ENCODE measurements at places on chromosomes 16 and 17.

GRCh38 chr16:23222929-23223328 lies 40.4 kb downstream of the SCNN1G start:
- DNase-seq = no peak

GRCh38 chr16:31052114-31052513 lies 18.8 kb downstream of the STX4 start:
- DNase-seq = no peak

- no peak for DNase-seq
Measured at GRCh38 chr17:76473541-76473985, 6.2 kb downstream of the AANAT start.

DNA sequence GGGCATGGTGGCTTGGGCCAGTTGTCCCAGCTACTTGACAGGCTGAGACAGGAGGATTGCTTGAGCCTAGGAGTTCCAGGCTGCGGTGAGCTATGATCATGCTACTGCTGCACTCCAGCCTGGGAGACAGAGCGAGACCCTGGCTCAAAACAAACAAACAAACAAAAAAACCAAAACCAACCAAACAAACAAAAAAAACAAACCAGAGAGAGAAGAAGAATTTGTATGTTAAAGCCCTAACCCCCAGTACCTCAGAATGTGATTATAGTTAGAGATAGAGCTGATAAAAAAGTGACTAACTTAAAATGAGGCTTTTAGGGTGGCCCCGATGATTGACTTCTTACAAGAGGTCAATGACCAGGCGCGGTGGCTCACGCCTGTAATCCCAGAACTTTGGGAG lies 1.7 kb upstream of the MMP25 start:
- DNase-seq = no peak

DNA sequence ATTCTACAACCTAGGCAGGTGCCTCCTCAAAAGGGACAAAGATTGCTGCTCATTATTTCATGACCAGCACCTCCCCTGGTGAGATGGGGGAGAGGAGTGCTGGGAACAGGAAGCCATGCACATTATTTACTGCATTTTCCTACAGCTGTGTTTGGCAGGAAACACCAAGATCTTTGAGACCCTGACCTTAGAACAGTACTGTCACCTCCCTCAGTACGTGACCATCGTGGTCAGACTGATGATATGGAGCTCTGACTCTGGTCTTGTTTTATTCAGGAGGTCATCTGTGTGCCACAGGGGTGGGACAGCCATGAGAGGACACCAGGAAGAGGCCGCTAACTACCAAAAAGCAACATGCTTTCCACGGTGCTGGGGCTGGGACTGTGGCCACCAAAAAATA lies 37.4 kb downstream of the USP22 start:
- no peak for DNase-seq

GRCh38 chr17:34482730-34483129 lies 96.7 kb upstream of the TMEM132E start:
- DNase-seq = no peak

GRCh38 chr17:80789356-80789902 lies 202.2 kb upstream of the CHMP6 start:
- peak; percentile 61 for DNase-seq

DNA sequence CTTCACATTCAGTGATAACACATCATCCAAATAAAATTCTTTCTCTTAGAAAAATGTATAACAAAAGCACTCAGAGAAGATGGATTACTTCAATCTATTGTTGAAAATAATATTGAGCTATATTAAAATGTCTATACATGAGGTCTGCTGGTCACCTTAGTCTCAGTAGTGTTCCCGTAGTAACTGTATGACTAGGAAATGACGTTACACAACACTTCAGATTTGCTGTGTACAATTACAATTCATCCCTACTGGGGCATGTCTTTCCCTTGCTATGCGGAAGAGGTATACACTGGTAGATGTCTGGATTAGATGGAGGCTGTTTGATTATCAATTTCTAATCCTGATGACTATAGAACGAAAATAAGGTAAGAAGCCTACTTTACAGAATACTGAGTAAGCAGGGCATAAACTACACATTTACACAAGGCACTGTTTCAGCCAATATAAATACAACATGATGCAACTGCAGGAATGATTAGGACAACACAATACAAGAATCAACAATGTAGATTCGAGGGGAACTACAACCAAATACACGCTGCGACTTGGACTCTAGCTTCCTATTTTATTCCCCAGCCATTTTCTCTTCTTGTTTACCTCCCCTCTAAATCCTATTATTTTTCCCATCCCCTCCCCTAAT lies 982.5 kb upstream of the CDH8 start:
- no peak for DNase-seq

GRCh38 chr17:49521088-49521450 lies 26.0 kb downstream of the NGFR start:
- no peak for DNase-seq

- no peak for DNase-seq
Measured at GRCh38 chr16:26649381-26650045, 417.2 kb upstream of the C16orf82 start.

DNA sequence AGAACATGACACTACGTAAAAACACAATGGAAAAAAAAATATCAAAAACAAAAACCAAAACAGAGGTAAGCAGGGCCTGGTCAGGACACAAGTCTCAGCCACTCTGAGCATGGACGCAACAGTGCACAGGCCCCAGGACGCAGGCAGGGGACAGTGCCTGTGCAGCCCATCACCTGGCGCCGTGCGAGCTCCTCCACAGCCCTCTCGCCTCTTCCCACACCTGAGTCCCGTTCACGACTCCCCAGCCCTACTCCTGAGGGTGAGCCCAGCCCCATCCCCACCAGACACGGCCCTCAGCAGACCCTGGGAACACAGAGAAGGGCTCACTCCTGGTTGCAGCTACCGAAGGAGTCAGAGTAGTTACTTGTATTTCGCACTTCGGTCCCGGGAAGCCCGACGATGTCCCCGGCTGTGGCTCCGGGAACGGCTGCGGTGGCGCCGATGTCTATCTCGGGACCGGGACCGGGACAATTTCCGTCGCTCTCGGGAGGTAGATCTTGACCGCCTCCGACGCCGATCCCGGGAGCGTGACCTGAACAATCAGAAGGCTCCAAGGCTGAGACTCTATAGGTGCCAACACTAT lies 9.4 kb downstream of the HBQ1 start:
- DNase-seq = no peak

- DNase-seq = no peak
Measured at GRCh38 chr16:1071561-1072225, 854 bp upstream of the SSTR5 start.

- DNase-seq = no peak
Measured at GRCh38 chr17:12386225-12386624, 279.5 kb upstream of the MYOCD start.
